ENCODE measurements at places on chromosomes 16 and 17. TPM values are rescaled to one million over a fixed set of nuclear protein-coding genes. Genes with fewer than 3 reads are reported as not detected.

The MT1A gene
- 110 TPM for total RNA-seq

The BAHCC1 gene
- total RNA-seq: 9.1 TPM

GRCh38 chr17:73493956-73494926 is 150.0 kb downstream of the SDK2 start:
- DNase-seq: no peak
- H3K4me3 ChIP-seq: no peak overlapping the region

DNA sequence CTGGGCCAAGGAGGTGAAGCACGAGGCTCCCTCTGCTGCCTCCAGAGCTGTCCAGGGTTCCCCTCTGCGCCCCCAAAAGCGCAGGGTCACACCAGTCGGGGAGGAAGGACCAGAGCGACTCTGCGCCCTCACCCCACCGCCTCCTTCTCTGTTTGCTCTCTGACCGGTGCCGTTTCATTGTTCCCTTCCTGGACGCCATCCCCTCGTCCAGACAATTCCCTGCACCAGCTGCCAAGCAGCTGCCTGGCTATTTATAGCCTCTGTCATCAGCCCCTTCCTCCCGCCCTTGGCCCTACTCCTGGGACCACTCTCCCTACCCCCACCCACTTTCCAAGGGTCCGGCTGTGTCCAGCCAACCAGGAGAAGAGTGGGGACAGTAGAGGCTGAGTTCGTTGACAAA is 68.8 kb upstream of the CREBBP start:
- no peak for DNase-seq
- H3K4me3 ChIP-seq: no peak overlapping the region
- H3K4me1 ChIP-seq: peaks cover 19% of the 10 kb centered on the region
- no peak overlapping the region for H3K27ac ChIP-seq
- no peaks in the 10 kb centered on the region for H3K36me3 ChIP-seq

DNA sequence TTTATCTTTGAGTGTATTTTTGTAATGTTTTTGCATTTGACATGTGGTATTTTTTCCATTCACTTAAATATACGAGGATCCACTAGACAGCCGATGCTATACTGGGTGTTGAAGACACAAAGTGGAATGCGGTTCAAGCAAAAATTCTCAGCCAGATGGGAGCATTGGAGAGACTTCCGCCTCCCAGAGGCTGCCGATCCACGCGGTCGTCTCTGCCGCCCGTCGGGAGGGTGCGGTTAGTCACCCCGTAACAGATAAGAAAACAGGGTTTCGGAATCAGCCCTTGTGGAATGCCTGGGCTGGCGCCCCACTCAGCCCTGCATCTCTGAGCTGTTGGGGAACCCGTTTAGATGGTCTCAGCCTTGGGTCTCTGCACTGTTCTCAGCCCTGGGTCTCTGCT is 7.3 kb downstream of the GSE1 start:
- no peak overlapping the region for H3K4me3 ChIP-seq
- no peaks in the 10 kb centered on the region for H3K36me3 ChIP-seq
- no peak for DNase-seq
- H3K27ac ChIP-seq: no peak overlapping the region

GRCh38 chr16:25079637-25080378 is 31.7 kb upstream of the LCMT1 start:
- no peaks in the 10 kb centered on the region for H3K4me1 ChIP-seq
- no peak for DNase-seq
- H3K4me3 ChIP-seq: no peak overlapping the region
- no peaks in the 10 kb centered on the region for H3K27me3 ChIP-seq

- no peak for DNase-seq
- no peaks in the 10 kb centered on the region for H3K36me3 ChIP-seq
- no peaks in the 10 kb centered on the region for H3K27me3 ChIP-seq
These were observed 123.8 kb downstream of the SMG6 start for GRCh38 chr17:2179615-2180295.

- peaks cover 55% of the 10 kb centered on the region for H3K4me1 ChIP-seq
- DNase-seq: no peak
- peak overlapping the region; percentile 98 for H3K4me3 ChIP-seq
- no peaks in the 10 kb centered on the region for H3K27me3 ChIP-seq
- H3K36me3 ChIP-seq: no peaks in the 10 kb centered on the region
- H3K27ac ChIP-seq: peak overlapping the region; percentile 86
These were observed 800 bp downstream of the FXR2 start for GRCh38 chr17:7613769-7614424.

- peaks cover 40% of the 10 kb centered on the region for H3K4me1 ChIP-seq
- no peak for DNase-seq
- H3K27me3 ChIP-seq: no peaks in the 10 kb centered on the region
- no peak overlapping the region for H3K27ac ChIP-seq
These were observed 4.2 kb downstream of the IRX3 start for GRCh38 chr16:54282202-54282927.

DNA sequence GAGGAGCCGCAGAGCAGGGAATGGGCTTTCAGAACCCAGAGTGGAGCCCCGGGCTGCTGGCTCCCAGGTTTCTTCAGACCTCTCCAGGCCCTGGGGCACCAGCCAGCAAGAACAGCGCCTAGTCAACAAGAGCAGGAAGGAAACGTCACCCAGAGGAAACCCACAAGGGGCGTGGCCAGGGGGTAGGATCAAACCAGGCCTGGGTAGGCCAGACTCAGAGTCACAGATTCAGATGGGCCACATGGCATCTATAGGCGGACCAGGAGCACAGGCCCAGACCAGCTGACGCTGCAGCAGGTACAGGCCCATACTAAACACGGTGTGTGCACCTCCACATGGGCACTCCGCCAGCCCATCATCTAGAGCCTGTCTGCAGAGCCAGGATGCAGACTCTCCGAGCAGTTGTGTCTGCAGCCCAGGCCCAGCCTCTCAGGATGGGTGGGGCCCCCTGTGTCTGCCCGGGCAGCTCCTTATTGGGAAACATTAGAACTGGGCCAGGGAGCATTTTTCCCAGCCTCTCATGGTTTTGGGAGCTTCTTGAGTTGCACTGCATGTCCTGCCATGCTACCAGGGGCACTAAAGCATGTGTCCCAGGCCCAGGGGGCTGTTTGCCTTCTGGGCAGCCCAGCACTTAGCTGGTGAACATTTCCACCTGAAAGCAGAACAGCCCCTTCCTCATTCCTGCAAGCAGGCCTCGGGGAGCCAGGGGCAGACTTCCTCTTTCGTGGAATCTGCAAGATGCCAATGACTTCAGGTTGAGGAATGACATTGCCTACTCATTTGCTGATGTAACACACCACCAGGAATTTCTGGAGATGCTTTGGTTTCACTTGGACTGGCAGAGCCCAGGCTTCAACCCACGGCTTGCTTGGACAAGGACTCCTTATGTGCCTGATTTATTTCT is at the start of gene NLRP1:
TSS of gene NLRP1 (minus strand) at position 127 of the 904 bp plus-strand sequence. CDS start 552 bp downstream, outside the sequence.
- H3K36me3 ChIP-seq: no peaks in the 10 kb centered on the region
- peak; percentile 98 for DNase-seq
- peak within 1 kb of the TSS; percentile 96 for H3K27ac ChIP-seq
- H3K4me1 ChIP-seq: peaks cover 46% of the 10 kb centered on the region
- peak within 1 kb of the TSS; percentile 72 for H3K4me3 ChIP-seq
- no peaks in the 10 kb centered on the region for H3K27me3 ChIP-seq
